CD8-positive, alpha-beta T cell (primary cell): ENCODE measurements at places on chromosomes 1 and 21.

DNA sequence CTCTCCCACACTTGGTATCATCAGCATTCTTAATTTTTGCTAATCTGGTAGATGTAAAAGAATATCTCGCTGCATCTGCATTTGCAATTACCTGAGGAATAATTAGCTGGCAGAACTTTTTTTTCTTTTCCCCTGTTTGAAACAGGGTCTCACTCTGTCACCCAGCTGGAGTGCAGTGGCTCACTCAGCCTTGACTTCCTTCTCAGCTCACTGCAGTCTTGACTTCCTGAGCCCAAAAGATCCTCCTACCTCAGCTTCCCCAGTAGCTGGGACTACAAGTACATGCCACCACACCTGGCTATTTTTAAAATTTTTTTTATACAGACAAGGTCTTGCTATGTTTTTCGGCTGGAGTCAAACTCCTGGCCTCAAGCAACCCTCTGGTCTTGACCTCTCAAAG lies 35.4 kb upstream of the ENAH start:
- no peak for DNase-seq

GRCh38 chr1:117106478-117106877 lies 15.1 kb downstream of the TRIM45 start:
- no peak for DNase-seq

DNA sequence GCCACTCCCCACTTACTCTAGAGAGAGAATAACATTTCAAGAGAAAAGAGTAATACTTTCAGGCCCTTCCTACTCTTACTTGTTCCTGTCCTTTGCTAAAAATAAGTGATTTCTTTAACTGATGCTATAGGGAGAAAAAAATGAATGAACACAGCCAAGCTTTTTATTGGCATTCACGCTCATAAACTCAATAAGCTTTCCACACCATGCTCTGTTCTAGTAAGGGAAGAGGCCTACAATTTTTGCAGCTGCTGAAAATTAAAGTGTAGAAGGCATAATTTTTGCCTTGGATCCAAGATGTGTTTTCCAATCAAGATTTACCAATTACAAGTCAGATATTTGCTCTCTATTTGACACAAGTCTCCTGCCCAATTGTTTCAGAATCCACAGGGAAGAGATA lies 188.1 kb upstream of the RGS18 start:
- DNase-seq, result no peak

GRCh38 chr1:93661829-93662474 lies 19.7 kb downstream of the BCAR3 start:
- DNase-seq, result no peak

DNA sequence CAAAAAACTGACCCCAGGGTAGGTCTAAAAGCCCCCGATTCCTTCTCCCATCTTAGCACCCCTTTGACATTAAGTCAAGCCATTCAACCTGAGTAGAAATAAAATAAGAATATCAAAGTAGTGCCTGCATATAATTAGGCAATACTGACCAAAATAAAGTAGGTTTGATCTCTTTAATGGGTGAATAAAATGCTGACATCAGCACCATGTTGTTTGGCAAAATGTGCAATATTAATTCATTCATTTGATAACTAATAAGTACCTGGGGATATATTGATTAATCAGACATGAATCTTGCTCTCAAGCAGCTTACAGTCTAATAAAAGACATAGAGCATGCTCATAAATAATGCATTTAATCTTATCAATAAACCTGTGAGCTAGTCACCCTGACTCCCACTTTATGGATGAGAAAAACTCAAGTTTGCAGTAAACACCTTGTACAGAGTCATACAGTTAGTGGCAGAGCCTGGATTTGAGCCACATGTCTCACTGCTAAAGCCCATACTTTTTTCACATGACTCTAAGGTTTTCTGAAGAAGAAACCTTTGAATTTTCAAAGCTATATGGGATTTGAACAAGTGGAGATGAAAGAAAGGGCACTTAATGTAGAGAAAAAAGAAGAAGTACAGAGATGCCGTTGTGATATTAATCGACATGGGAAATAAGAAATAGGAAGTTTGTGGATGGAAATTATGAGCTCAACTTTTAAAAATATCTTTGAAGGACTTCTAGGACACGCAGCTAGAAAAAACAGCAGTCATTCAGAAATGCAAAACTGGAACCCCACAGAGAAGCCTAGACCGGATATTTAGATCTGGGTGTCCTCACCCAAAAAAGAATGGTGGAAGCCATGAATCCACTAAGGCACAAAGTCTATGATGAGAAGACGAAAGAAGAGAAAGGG lies 183.9 kb downstream of the TOMM20 start:
- no peak for DNase-seq

DNA sequence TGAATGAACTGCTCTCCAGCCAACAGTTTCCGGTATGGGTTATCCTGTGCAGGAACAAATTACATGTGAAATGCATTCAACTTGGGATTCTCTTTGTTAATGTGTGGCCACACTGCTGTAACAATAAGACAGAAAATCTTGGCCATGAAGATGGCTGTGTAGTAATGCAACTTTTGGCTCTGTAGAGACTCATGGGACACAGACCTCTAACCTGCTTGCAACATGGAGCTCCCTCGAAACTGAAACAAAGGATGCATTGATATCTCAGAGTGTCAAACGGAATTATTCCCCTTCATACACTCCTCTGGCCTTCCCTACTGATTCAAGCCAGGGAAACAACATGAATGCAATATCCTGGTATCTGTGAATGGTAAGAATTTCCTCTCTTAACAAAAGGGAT lies 559.3 kb upstream of the ZRANB2 start:
- DNase-seq, result no peak

DNA sequence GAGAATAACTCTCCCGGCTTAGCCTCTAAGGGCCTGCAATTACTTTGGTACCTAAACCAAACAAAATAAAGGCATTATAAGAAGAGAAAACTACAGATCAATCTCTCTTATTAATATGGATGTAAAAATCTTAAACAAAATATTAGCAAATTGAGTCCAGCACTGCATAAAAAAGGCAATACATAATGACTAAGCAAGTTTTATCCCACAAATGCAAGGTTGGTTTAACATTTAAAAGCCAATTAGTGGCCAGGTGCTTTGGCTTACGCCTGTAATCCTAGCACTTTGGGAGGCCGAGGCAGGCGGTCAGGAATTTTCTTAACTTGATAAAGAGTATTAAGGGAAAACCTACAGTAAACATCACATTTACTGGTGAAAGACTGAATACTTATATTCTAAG lies 67.1 kb upstream of the MAB21L3 start:
- DNase-seq, result no peak

DNA sequence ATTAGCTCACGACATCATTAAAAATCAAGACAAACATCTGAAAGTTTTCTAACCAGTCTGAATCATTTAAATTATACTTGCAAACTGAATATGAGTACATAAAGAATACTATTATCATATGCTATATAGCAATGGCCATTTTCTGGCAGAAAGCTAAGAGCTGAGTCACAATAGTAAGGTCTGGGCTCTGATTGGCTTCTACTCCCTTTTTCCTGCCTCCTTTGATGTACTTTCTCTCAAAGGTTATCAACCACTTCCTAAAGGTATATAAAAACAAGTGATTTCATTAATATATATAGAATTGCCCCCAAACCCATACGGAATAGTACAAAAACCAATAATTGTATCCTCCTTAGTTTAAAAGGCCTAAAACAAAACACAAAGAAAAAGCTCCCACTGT lies 7.0 kb downstream of the KCNA3 start:
- DNase-seq, result peak; percentile 52

DNA sequence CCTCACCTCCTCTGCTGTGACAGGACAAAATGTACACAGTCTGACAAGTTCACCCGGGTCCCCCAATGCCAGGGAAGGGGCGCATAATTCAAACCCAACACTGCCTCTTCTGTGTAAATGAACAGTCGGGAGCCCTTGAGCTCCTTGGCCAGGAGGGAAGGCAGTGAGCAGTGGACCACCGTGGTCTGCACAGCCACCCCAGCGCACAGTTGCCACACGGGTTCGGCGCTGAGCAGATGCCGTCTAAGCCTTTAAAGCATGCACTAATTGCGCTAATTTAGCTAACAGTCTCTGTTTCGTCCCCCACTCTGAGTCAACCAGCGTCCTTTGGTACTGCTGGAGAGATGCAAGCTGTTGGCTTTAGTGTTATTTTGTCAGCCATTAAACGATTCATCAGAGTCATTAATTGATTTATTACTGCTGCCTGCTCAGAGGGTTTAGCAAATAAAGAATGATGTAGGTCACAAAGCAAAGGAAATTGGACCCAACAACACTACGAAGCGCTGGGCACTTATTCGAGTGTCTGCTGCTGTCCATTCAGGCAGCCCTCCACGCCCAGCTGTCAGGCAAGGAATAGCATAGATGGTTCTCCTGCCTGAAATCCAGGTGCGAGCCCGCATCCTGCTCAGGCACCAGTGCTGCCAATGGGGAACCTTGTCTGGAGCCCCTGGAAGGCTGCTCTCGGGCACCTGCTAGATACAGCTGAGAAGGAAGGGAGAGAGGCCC lies 91.5 kb downstream of the MRPL37 start:
- no peak for DNase-seq

DNA sequence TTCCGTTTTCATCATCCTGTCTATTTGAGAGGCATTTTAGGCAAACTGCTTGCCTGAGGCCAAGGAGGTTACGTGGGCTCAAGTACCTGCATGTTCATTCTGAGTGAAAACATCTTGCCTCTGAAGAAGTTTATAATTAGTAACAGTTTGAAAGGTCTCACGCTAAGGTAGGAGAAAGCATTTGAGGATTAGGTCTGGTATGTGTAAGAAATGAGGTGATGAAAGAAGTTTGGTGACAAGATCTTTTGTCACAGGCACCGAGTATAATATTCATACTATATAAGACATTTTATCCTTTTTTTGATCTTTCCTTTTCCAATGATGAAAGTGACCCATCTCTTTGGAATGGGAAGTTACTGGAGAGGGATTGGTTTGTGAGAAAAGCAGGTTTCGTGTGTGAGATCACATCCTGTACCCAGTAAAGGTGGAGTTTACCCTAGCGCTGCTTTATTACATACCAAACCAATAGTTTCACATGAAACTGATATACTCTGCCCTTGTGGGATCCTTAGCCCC lies 98.7 kb upstream of the PDC start:
- DNase-seq, result no peak

DNA sequence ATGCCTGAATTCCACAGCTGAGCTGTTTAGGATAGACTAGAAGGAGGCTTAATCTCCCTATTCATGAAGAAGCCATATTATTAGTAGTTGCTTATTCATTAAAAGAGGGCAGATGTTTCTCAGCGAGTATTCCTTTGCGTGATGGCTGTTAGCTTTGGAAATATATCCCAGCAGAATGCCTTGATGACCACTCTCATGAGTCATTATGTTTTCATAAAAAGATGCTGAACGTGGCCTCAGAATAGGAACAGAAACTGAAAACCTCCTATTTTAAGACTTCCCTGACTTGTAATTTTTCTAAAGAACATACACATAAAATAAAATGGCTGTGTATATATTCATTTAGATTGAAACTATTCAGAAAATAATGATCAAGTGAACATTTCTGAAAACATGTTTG lies 9.6 kb upstream of the PLA2G4A start:
- DNase-seq, result no peak

- no peak for DNase-seq
These were observed 1226.1 kb downstream of the NCAM2 start for GRCh38 chr21:22224261-22224660.

DNA sequence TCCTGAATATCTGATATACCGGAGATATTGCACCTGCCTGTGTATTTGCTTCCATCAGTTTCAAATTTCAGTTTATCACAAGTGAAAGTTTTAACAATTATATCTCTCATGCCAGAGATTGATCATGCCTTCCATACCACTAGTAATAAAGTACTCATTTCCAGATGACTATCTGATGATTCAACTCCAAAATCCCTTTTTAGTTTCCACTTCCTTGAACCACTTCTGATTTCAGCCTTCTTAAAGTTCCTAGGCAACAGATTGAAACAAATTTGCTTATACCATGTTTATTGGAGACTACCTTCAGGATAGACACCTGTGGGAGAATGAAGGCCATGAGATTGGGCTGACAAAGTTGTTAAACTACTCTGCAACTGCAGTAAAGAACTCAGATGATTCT lies 21.5 kb upstream of the COL11A1 start:
- no peak for DNase-seq

- peak; percentile 80 for DNase-seq
These were observed 21.7 kb downstream of the TMEM53 start for GRCh38 chr1:44652445-44653106.

DNA sequence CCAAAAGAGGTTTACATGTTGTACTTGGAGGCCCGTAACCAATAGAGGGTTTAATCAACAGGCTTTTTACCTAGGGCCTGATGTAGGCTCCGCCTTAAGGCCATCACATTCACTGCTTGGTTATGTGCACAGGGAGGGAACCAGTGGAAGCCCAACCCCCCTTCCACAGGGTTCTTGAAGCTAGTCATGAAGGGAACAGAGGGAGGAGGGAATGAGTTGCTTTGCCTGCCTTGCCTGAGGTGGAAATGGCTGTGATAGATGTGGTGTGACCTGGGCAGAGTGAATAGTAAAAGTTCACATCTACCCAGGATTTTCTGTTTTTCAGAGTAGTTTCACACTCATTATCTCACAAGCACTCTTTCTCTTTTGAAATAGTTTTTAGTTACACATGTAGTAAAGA lies 215.1 kb downstream of the ST6GALNAC3 start:
- no peak for DNase-seq

GRCh38 chr1:60244906-60245305 lies 171.3 kb upstream of the C1orf87 start:
- no peak for DNase-seq

DNA sequence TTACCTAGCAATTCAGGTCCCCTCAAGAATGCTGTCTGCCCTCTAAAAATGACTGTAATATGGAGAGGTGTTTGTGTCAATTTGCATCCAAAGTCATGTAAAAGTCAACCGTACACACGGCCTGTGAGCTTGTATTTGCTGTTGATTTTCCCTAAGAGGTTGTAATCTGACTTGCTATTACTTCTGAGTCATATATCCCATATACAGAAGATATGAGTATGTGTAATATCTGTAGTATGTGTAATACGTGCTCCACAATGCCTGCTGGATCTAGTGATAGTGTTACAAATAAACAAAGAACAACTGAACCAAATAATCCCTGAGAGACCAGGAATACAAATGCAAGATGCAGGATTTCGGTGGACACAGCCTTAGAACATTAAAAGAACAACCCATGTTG lies 1.4 kb upstream of the KCNJ6 start:
- no peak for DNase-seq

DNA sequence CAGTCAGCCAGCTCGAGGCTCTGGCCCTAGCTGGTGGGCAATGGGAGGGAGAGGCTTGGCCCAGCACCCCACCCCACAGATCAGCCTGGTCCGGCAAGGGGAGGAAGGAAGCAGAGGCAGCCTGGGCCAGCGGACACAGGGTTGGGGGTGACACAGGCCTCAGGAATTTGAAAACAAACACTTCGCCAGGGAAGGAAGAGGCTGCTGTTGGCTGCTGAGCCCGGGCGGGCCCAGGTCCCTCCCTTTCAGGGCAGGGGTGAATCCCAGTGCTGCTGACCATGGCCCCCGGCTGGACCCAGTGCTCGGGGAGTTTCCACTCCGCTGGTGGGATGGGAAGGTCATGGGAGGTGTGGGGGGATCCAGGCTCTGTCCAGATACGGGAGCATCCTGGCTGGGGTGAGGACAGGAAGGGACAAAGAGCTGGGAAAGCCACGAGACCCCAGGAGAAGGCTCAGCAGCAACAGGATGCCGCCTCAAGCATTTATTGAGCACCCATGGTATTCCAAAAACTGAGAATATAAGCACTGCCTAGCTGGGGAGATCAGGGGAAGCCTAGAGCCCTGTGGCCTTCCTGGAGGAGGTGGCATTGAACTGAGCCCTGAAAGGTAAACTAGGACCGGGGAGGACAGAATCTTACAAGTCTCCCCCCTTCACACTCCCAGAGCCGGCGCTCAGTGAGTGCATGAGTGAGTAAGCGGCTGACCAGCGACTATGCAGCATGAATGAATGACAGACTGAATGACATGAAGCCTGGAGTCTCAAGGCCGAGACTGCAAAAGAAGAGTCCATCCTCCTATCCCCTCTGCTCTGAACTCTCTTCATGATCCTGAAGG lies 26.2 kb upstream of the EPHA2 start:
- no peak for DNase-seq
